Thoracic aorta (tissue), 2 donors: ENCODE measurements at places on chromosomes 16 and 17.
A peak's percentile ranks its signal among the peaks of the same experiment; 100 is the strongest.

DNA sequence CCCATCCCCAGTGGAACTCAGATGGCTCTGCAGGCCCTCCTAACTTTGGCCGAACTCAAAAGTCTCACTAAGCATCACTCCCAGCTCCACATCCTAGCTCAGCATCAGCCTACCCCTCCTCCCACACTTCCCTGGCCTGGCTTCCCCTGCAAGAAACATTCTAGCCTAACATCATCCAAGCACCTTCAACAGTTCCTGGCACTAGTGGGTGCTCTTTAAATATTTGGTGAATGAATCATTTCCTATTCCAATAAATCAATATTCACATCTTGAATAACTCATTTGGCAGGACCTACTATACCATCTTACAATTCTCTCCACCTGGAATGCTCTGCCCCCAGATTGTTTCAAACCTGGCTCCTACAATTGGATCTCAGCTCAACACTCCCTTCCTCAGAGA lies 11.0 kb upstream of the BBS2 start:
- DNase-seq = no peak

GRCh38 chr16:89565256-89565505 lies 4.7 kb downstream of the RPL13 start:
- DNase-seq = no peak

DNA sequence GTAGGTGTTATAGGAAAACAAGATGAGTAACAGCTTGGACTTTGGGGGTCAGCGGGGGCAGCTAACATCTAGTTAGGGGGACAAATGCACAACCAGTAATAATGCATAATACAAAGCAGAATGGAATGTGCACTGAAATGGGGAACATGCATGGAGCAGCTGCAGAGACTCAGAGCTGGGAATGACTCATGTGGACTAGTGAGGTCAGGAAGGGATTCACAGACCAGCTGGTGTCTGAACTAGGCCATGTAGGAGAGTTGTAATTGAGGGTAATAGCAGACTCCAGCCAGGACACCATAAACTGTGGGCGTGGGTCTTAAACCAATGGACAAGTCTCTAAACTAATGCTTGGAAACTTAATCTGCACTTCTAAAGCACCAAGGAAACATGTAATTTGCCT lies 176.8 kb upstream of the ASIC2 start:
- no peak for DNase-seq

GRCh38 chr16:67517661-67518423 lies 10.8 kb upstream of the RIPOR1 start:
- no peak for DNase-seq

DNA sequence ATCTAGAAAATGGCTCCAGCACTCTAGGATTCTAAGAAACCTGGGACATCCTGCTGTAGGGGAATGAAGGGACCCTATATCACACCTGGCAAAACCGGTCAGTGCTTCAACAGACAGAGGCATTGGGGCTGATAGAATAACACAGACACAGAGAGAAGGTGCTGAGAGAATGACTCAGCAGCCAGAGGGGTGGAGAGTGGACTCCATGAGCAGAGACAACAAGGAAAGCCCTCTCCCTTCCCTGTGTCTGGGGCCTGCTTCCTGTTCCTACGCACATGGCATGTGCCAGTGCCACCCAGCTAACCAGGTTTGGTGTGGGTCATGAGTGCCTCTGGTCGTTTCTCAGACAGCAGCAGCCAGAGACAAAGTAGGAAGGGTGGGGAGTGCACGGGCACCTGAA lies 140.3 kb downstream of the CCT6B start:
- no peak for DNase-seq

GRCh38 chr17:48513666-48514455 lies 16.9 kb downstream of the HOXB1 start:
- no peak for DNase-seq

GRCh38 chr16:69423189-69423588 lies 1.2 kb upstream of the CYB5B start:
- no peak for DNase-seq

- no peak for DNase-seq
These were observed 23.1 kb upstream of the DHRS13 start for GRCh38 chr17:28925912-28926365.

GRCh38 chr16:4350365-4350786 lies 745 bp downstream of the PAM16 start:
- no peak for DNase-seq

DNA sequence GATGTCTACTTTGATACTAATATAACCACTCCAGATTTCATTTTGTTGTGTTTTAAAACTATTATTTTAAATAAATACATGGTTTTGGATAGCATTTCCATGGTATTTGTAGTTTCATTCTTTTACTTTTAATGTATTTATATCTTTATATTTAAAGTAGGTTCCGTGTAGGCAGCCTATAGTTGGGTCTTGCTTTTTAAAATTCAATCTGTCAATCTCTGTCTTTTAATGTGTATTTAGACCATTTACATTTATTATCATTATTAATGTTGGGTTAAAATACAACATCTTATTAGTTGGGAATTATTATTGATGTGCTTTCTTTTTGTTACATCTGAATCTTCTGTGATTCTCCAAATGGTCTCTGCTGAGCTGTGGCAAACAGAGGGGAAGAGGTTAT lies 412.1 kb downstream of the NPIPA7 start:
- DNase-seq = no peak

DNA sequence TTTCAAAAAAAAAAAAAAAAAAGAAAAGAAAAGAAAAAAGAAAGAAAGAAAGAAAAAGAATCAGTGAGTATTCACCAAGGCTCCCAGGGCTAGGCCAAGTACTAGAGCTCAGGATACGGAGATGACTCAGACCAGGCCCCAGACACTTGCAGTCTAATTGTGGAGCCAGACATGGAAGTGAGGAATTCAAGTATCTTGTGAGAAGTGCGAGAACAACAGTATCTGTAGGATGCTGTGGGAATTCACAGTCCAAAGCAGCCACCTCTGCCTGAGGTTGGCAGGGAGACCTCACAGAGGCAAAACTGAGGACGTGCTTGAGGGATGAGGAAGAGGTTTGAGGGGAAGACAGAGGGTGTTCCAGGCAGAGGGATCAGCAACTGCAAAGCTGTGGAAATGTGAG lies 14.0 kb upstream of the ALDOA start:
- DNase-seq = no peak

DNA sequence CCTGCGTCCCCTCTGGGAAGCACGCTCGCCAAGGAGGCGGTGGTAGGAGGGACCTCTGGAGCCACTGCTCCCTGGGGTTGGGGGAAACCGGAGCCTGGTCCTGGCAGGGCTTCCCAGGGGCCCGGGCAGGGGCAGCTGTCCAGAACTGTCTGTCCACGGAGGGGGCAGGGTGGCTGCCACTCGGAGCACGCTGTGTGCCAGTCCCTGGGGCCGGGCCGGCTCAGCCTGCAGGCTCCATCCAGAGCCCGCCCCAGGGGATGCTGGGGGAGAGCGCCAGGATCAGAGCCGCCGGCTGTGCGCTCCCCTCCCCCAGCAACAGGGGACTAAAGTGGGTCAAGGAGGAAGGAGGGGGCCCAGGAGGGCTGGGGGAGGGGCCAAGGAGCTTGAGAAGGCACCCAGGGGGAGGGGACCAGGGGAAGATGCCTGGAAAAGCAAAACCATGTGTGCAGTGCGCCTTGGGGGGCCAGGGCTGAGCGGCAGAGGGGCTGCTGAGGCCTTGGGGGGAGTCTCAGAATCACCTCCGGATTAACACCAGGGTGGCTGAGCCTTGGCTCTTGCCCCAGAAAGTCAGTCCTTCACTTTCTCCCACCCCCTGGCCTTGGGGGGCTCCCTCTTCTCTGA lies 21.3 kb downstream of the ZNF423 start:
- no peak for DNase-seq

GRCh38 chr16:70793851-70794502 lies 7.0 kb downstream of the VAC14 start:
- DNase-seq = no peak

DNA sequence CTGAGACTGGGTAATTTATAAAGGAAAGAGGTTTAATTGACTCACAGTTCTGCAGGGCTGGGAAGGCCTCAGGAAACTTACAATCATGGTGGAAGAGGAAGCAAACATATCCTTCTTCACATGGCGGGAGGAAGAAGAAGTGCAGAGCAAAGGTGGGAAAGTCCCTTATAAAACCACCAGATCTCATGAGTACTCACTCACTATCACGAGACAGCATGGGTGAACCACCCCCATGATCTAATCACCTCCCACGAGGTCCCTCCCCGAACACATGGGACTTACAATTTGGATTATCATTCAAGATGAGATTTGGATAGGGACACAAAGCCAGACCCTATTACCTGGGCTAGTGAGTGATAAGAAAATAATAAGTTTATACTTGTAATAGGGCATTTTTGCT lies 70.6 kb upstream of the HS3ST2 start:
- no peak for DNase-seq

GRCh38 chr17:7851438-7852261 lies 3.2 kb upstream of the TMEM88 start:
- DNase-seq = no peak

DNA sequence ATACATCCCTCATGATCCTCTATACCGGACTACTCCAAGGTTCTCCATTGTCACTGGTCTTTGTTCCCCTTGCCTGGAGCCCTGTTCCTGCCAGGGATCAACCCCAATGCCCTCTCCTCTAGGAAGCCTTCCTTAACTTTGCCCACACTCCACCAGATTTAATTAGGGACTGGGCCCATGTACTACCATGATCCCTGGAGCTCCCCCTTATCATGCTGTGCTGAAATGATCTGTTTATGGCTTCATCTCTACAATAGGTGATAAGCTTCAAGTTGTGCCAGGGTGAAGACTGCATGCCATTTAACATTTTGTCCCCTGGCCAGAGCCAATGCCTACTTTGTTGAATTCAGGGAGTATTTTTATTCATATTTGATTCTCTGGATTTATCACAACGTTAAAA lies 17.9 kb upstream of the IRX5 start:
- DNase-seq = no peak

DNA sequence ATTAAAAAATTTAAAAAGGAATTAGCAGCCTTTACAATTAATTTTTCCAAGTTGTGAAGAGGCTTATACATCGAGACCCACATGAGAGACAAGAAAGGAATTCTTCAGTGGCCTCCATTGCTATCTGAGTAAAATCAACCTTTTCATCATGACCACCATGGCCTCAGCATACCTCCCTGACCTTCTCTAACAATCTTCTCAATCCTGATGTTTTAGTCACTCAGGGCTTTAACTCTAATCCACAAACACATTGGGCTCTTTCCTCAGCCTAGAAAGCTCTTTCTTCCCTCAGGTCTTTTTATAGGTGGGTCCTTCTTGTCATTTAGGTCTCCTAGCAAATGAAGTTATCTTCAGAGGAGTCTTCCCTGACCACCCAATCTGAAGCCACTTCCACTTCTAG lies 46.4 kb downstream of the SPOP start:
- no peak for DNase-seq

GRCh38 chr16:80938004-80938878 lies 68.4 kb downstream of the CMC2 start:
- DNase-seq = peak; percentile 24

DNA sequence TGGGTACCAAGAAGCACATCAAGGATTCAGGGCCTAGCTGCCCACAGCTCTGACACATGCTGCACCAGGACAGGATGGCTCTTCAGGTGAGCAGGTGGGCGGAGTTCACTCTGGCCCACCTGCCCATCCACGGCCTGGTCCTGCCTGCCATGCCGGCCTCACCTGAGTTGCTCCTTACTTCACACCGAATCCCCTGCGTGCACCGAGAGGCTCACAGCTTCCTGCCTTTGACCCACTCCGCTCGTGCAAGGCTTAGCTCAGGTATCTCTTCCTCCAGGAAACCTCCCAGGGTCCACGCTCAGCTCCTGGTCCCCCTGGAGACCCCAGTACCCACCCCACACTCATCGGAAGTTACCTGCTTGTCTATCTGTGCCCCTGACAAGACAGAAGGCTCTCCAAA lies 21.6 kb upstream of the TNRC6C start:
- DNase-seq = no peak

DNA sequence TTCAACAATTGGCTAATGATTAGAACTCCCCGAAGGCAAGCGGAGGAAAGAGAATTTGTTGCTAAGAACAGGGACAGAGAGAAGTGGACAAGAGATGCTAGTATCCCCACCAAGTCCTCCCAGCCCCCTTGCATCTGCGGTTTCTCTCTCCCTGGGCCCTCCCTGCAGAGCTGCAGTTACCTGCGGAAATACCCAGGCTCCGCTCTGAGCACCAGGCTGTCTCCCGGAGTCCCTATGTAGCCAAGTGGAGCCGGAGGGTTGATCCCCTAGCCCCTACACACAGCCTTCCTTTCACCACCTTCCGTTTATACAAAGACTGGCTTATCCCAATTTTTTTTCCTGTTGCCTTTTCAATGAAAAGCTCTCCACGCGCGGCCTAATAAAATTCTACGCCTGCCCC lies 834.4 kb downstream of the KCNJ2 start:
- DNase-seq = no peak

- no peak for DNase-seq
These were observed 27.2 kb upstream of the STAC2 start for GRCh38 chr17:39252788-39253460.

- DNase-seq = no peak
These were observed 80.9 kb downstream of the DNAH17 start for GRCh38 chr17:78496311-78496710.

GRCh38 chr17:10631048-10631700 lies 25.9 kb downstream of the MYH3 start:
- no peak for DNase-seq

- DNase-seq = no peak
These were observed 3.9 kb downstream of the TBX4 start for GRCh38 chr17:61456061-61456681.

DNA sequence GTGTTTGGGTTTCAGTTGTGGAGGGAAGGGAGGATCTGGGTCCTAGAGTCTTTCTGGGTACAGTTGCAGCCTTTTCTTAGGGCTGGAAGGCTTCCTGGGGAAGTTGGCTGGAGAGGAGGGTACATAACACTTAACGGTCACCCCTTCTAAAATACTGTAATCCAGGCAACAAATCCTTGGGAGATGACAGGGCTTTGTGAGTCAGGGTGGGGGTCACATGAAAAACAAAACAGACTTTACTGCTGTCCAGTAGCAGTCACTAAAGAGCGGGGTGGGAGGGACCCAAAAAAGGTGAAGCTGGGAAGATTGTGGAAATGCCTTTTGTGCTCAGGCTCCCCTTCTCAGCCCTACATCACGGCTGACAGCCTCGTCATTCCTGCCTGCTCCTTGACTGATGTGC lies 6.3 kb downstream of the SAP30BP start:
- no peak for DNase-seq

DNA sequence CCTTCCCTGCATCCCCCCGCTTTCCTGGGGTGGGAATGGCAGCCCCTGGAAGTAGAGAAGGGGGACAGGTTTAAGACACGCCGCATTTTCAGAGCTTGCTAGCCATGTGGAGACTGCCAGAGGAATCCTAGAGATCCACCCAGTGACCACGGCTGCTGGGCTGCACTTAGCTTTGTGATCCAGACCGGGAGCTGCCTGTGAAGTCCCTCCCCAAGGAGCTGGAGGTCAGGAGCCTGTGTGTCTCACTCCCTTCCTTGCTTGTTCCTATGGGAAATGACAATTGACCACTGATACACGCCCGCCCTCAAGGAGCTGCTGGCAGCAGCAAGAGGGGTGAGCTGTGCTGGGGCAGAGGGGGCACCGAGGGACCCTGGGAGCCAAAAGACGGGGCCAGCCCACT lies 73.7 kb downstream of the SREBF1 start:
- no peak for DNase-seq

GRCh38 chr17:49516180-49516579 lies 21.1 kb downstream of the NGFR start:
- DNase-seq = no peak
